ENCODE measurements at places on chromosomes 11 and 22.

DNA sequence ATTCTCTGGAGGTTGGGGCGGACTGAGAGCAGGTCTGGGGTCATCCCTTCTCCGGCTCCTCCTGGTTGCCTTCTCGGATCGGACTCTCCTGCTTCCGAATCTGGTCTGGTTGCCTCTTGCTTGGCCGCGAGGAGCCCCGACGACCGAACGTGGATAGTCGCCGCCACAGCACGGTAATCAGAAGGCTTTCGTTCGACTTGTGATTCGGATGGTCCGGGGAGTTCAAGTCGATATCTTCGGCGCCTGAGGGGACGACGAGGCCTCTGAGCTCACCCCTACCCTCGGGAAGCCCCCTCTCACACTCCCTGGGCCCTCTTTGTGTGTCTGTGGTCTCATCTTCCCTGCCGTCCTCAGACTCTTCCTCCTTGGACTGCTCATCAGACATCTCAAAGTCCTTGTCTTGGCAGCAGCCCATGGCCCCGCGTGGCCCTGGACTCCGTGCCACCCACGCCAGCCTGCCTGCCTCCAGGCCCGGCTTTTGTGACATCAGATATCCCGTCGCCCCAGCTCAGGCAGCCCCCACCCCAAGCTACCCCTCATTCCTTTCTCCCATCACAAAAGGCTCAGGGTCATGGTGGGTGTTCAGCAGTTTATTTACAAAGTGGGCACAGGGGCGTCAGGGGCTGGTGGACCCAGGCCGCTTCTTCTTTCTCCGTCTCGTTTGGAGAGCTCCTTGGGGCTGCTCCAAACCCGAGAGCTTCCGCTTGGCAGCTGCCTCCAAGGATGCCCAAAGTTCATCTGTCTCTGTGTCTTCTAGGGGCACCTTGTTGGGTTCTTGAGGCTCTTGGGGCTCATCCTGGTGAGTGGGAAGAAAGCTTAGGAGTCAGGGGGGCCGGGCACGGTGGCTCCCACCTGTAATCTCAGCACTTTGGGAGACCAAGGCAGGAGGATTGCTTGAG, at the start of gene TEX54:
TSS of gene TEX54 (minus strand) at position 506 of the 899 bp plus-strand sequence.
- no peak for DNase-seq

- DNase-seq, result no peak
Observed at GRCh38 chr22:45428391-45429385, 15.2 kb downstream of the RIBC2 start.

DNA sequence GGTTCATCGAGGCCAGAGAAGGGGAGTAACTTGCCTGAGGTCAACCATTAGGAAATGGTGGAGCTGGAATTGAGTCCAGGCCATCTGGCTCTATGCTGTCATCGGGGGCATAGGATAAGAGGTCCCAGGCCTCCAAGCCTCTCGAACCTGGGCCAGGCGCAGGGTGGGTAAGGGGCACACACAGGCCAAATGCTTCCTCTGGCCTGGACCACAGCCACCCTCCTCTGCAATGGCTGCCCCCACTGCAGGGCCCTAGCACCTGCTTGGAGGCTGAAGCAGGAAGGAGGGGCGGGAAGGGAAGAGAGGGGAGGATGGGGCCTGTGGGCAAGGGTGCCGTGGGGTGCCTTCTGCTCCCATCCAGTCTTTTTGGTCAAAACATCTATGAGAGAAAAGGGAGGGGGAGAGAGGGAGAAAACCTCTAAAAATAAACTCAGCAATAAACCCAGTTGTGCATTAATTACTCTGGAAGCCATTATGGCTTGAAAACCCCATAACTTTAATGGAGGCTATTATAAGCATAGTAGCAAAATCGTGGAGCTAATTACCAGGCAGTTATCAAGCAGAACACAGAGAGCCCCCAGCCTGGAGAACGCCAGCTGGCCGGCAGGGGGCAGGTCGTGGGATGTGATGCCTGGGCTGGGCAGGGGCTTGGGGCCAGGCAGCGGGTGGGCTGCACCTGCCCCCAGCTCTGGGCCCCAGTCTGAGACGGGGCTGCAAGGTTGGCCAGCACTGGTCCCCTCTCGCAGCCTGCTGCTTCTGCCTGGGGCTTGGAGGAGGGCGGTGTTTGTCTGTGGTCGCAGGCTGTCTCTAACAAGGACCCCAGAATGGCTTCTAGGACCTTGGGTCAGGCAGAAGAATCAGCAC, 21.1 kb downstream of the B3GAT1 start:
- no peak for DNase-seq

DNA sequence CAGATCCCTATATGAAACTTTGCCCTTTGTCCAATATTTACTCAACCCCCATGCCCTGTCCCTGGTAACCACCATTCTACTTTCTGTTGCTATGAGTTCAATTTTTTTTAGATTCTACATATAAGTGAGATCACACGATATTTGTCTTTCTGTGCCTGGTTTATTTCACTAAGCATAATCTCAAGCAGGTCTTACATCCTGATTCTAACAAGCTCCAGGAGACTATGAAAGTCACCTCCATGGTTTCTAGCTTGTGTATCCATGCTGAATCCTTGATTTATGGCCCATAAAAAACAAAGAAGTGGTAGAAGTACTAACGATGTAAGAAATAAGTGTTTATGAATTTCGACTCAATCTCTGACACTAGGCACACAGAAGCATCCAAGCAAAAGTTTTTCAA, 68.0 kb downstream of the OR5AK2 start:
- no peak for DNase-seq

DNA sequence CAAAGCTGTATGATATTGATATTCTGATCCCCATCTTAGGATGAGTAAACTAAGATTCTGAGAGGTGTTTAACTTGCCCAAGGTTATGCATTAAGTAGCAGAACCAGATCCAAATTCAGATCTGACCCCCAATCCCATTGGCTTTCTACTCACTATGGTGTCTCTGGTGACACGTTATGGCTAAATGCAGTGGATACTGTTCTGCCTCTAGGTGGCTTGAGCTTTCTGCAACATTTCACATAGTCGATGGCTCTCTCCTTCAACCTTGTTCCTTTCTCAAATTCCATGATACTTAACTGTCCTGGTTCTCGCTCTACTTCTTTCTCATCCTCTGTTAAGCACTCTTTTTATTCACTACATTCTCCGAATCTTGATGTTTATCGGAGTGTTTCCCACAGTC, 9.4 kb downstream of the C11orf97 start:
- DNase-seq, result no peak

DNA sequence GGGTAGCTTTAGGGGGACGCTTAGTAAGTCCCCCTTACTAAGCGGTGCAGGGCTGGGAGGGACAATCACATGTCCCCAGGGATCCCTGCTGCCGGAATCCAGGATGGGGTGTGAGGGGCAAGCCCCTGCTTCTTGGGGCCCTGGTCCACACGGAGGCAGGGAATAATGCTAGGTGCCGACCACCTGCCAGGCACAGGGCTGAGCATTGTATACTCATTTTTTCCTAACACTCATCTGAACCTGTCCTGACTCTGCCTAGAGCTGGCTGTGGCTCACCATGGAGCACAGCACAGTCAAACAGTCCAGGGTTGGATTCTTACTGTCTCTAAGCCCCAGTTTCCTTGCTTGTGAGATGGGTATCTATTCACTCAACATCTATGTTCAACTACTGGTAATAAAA, 1.4 kb upstream of the LTBP3 start:
- DNase-seq, result no peak

GRCh38 chr22:36160499-36160942, at the start of gene APOL3:
TSS of gene APOL3 (minus strand) at chr22:36160755. CDS start at chr22:36149055, 11,700 bp downstream.
- peak; percentile 72 for DNase-seq

- no peak for DNase-seq
Observed at GRCh38 chr11:26510164-26510563, 61.9 kb downstream of the MUC15 start.

- DNase-seq, result no peak
Observed at GRCh38 chr22:26643418-26644100, 13.8 kb upstream of the MIAT start.

Measured in CD4-positive, alpha-beta T cell treated with Interleukin-10 for 1 hour (primary cell).